ENCODE measurements at places on chromosomes 3 and 15. TPM values are rescaled to one million over a fixed set of nuclear protein-coding genes. Genes with fewer than 3 reads are reported as not detected.

CAPN3 gene
- 2.9 TPM for total RNA-seq

DNAH1 gene
- total RNA-seq: 20.2 TPM

- no peak for DNase-seq
These were observed 15.5 kb downstream of the ZIC4 start for GRCh38 chr3:147390589-147391569.

GRCh38 chr3:48412375-48413001, 17.4 kb downstream of the PLXNB1 start:
- DNase-seq: no peak

DNA sequence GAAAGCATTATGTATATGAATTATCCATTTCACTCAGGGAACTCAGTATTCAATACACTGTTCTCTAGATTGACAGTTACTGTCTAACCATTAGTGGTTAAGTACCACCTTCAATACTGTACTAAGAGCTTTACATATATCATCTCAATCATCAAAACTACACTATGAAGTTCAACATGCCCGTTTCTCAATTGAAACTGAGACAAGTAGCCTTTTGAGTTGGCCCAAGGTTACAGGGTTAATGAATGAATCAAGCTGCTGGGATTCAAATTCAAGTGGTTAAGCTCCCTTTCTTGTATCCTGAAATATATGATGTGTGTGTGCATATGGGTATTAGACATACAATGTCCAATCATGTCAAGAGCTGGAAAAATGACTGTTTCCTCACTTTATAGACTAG, 5.8 kb downstream of the TASOR start:
- DNase-seq: no peak

DNA sequence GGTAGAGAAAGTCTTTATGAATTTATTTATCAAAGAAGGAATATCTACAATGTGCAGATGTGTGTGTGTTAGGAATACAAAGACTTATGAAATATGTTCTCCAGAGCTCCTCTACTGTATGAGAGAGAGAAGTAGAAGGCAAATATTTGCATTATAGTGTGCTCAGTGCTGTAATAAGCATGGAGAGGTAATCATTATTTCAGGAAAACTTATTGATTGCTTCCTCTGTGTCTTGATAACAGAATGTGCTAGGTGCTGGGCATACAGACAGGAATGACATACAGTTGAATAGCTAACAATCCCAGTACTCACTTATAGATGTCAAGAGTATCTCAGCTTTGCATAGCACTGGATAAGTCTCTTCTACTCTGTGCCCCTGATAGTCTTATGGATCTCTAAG, 30.2 kb downstream of the ATG7 start:
- DNase-seq: no peak

DNA sequence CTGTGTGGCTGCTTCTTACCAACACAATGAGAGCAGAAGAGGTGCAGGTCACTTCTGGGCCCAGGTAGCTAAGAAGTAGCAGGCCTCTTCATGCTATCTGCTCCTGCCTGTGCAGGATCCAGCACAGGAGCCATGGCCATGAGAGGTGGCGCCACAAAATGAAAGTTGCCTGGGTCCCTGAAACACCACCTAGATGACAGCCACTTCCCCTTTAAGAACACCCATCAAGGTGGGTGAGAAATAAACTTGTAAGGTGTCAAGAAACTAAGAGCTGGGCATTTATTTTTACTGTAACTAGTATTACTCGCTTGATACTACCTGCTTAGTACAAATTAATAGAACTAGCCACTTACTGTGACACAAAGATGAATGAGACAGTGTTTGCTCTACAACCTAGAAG, 484.6 kb upstream of the TBL1XR1 start:
- no peak for DNase-seq

SLC51B gene
- total RNA-seq: not detected

GRCh38 chr3:126517291-126517951, at the start of gene UROC1:
Gene UROC1 (minus strand): TSS chr3:126517773. CDS start chr3:126517719, 54 bp downstream.
- DNase-seq: no peak

DNA sequence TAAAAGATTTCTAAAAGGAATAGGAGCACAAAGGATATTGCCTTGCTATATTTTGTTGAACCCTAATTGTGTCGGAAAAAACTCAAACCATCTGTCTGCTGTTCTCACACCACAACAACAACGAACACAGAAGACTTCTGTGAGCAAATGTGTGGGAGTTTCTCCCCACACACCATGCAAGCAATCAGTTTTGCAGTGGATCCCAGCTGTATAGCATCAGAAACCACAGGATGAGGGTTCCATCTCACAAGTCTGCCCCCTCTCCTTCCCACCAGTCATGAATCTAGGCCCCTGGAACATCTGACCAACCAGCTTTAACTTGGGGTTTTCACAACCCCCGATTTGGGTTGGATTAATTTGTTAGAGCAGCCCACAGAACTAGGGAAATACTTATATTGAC, 91.3 kb upstream of the SLC4A7 start:
- no peak for DNase-seq

DNA sequence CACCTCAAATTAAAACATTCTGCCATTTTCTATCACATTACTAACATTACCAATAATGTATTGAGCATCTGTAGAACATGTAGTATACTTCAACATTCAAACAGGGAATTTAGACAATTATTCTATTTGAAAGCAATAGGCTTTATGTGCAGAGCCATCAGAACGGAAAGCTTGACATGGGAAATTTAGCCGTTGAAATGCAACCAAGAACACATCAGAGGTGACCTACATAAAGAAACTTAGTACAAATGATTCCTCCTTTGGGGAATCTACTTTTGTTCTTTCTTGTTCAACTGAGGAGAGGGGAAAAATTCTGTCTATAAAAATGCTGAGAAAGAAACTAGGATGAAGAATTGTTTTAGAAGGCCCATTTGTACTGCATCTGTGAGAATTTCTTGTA, 38.6 kb upstream of the RBMS3 start:
- no peak for DNase-seq

GP9 gene
- not detected for total RNA-seq

DNA sequence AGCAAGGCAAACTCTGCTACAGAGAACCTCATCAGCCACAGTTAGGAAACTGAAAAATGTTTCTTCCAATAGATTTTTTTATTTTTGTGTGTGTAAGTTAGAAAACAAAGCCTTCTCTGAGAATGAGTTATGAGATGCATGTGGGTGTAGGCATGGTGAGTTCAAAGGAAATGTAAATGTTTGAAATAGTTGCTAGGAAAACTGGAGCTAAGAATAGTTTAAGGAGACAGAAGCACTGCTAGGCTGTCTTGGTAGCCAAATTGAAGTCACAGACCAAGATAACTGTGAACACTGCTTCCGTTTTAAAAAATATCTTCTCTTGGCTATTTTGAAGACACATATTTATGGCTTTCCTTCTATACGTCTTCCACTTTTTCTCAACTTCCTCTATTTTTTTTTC, 1501.2 kb upstream of the CADM2 start:
- no peak for DNase-seq

LHFPL4 gene
- not detected for total RNA-seq

DNA sequence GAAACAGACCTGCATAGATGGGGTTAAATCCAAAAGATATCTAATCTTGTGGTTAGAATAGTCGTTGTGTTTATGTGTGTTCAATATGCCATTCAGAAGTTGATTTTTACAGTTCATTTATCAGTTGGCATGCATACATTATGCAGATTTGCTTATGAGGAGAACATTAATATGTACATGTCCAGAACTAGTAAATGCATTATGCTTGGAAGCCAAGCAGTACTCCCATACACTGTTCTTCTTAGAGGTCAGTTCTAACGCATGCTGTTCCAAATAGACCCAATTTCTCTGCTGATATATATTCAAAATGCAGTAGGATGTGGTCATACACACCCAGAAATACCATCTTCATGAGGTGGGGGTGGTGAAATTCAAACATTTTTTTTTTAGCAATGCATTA, 956 bp downstream of the FGF12 start:
- no peak for DNase-seq

DNA sequence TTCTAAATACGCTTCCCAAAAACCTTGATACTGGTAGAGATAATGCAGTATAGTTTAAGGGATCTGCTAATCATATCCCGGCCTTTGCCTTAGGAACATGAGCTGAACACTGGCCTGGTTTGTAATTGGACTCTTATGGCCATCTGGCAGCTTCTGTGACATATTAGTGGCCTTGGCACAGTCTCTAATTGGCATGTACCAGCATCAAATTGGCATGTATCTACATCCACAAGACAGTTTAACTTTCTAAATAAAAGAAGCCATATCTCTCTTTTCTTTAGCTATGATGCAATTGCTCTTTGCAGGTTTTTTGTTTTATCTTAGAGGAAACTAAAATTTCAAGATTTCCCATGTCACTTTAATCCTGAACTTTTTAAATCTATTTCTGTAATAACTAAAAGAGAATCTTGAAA, 44.6 kb upstream of the FILIP1L start:
- no peak for DNase-seq

- no peak for DNase-seq
These were observed 3.6 kb downstream of the HGD start for GRCh38 chr3:120678331-120678947.

ECE2 gene
- not detected for total RNA-seq

- DNase-seq: no peak
These were observed 67.2 kb downstream of the CRTC3 start for GRCh38 chr15:90596943-90597342.

DNA sequence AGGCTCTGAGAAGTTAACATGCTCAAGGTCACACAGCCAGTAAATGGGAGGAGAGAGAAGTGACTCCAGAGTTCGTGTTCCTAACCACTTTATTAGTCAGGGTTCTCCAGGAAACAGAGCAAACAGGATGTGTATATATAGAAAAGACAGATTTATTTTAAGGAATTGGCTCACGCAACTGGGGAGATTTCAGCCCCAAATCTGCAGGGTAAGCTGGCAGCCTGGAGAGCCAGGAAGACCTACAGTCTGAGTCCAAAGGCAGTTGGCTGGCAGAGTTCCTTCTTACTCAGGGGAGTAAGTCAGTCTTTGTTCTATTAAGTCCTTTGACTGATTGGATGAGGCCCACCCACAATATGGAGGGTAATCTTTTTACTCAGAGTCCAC, 118.2 kb upstream of the PROK2 start:
- DNase-seq: no peak

- no peak for DNase-seq
These were observed 49.0 kb upstream of the EPHB3 start for GRCh38 chr3:184512621-184513020.

GRCh38 chr3:142095841-142096240, 53.5 kb downstream of the TFDP2 start:
- DNase-seq: no peak

EXD1 gene
- not detected for total RNA-seq

TIMP4 gene
- not detected for total RNA-seq

GRCh38 chr3:138705675-138706074, 97.1 kb downstream of the FAIM start:
- no peak for DNase-seq

- no peak for DNase-seq
These were observed 39.7 kb downstream of the DIPK2A start for GRCh38 chr3:144011251-144011799.

CD86 gene
- total RNA-seq: 1.5 TPM

- no peak for DNase-seq
These were observed 74.3 kb downstream of the GABRB3 start for GRCh38 chr15:26698555-26698954.

DNA sequence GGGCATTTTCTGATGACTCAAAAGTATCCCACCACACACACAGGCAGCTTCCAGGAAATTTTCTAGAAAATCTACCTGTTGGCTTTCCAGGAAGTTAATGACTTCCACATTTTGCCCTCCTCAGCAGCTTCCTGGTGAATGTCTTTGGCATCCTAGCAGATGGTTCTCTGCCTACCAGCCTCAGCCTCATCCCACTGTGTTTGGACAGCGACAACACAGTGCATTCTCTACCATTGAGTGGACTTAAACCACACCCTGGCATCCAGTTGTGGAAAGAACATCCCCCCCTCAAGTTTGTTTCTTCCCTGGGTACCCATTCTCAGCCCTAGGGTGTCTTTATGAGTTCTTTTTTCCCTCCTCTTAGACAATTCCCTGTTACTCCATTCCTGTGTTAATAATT, 50.8 kb upstream of the GADL1 start:
- DNase-seq: no peak

TRPM1 gene
- not detected for total RNA-seq

DNA sequence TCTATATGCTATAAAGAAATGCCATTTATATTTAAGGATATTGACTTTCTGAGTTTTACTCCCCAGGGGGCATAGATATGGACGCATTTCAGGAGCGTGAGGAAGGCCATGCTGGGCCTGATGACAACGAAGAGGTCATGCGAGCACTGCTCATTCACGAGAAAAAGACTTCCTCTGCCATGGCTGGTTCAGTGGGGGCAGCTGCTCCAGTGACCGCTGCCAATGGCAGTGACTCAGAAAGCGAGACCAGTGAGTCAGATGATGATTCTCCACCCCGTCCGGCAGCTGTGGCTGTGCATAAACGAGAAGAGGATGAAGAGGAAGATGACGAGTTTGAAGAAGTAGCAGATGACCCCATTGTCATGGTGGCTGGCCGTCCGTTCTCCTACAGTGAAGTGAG, 38.4 kb downstream of the GTF2E1 start:
- no peak for DNase-seq

FBXW12 gene
- total RNA-seq: not detected

GRCh38 chr3:37953707-37954394, 36.7 kb upstream of the VILL start:
- DNase-seq: no peak

DNA sequence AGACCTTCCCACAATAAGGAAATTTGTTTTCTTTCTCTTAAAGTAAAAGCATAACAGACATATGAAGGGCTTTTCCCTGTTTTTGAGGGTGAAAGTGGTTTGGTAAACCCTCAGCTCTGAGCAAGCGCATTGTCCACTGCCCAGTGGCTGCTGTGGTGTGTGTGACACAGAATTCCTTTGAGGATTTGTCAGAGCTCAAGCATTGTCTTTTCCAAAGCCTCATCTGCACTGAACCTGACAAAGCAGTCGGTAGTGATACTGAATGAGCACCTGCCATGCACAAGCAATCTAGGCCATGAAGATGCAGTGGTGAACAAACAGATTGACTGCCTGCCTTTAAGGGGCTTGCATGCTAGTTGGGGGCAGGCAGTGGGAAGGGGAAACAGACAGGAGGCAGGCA, 128.3 kb downstream of the PLCL2 start:
- no peak for DNase-seq

GRCh38 chr3:61233746-61234145, 17.5 kb downstream of the FHIT start:
- no peak for DNase-seq

RAB6B gene
- total RNA-seq: 0.68 TPM

- no peak for DNase-seq
These were observed 465.4 kb downstream of the RBMS3 start for GRCh38 chr3:29746163-29746760.

- no peak for DNase-seq
These were observed 148.6 kb downstream of the CACNA2D3 start for GRCh38 chr3:54270816-54271526.

DNA sequence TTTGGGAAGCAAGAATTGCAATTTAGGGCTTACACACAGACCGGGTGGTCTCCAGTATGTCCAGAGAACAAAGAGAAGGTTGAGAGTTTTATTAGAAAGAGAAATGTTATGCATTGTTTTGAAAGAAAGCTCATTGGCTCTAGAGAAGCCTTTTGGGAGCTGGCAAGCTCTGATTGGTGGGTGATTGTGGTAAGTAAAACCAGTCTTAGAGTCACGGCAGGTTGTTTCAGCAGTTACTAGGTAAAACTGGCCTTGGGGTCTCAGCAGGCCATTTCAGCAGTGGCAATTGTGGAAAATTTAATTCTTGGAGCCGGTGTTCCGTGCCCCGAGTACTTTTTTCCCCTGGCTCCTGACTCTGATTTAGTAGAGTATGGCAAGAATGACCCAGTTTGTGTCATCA, 78.1 kb downstream of the MRPL46 start:
- no peak for DNase-seq
